ENCODE measurements at places on chromosomes 2 and 18.

DNA sequence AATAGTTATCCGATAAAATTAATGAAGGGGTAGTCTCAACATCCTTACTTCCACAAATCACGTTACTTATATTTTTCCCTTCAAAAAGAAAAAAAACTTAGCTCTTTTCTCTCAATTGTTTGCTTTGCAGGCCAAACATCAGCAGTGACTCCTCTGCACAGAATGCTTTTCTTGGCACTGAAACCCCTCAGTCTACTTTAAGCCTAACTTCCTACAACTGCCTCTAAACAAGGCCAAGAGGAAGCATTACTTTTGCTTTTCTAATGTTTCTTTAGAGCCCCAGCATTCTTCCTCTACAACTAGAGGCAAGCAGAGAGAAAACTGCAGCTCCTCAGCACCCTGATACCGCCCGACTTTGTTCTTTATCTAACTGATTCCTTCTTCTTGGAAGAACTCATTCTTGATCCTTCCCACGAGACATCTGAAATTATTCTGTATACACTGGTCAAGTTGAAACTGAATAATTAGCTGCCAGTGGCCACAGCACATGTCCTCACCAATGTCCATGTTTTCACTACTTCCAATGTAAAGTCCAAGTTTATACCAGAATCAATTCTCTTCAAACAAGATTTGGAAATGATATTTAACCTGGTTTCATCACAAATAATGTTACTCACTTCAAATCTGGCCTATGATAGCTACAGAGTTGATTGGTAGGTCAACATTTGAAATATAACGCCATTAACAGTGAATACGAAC is 55.3 kb downstream of the DTNB start:
- DNase-seq, result no peak

GRCh38 chr18:4232656-4233055 is 222.5 kb downstream of the DLGAP1 start:
- DNase-seq, result no peak

DNA sequence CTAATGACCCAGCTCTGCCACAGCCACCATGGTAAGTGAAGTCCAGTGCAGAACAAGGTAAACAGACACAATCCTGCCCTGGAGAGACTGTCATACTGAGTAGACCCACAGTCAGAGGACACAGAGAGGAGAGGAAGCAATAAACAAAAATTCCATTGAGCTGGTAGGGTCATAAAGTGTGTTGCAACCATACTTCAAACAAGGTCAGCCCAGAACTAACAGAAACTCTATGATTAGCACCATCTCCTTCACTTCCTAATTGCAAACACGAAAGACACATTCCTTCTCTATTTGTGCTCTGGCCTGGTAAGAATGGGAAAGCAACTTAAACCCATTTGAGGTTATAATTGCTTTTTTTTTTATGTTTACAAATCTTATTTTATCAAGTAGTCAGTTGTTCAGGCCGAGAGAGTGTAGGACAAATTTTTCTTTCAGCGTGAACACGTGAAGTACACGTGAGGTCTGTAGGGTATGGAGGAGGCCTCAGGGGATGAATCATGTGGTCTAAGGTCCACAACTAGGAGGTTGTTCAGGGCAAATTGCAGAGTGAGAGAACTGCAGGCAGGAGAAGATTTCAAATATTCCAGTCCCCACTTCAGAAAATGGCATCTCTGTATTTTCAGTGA is 71.4 kb upstream of the GLS start:
- no peak for DNase-seq

GRCh38 chr2:237533668-237534161 is 32.7 kb upstream of the PRLH start:
- DNase-seq, result no peak

- DNase-seq, result no peak
Observed at GRCh38 chr2:69168950-69169654, 156.1 kb downstream of the ANTXR1 start.

GRCh38 chr18:37640504-37640903 is 74.9 kb upstream of the CELF4 start:
- no peak for DNase-seq

- DNase-seq, result no peak
Observed at GRCh38 chr2:67476809-67477790, 80.0 kb downstream of the ETAA1 start.
